ENCODE measurements at places on chromosomes 1 and 21.

DNA sequence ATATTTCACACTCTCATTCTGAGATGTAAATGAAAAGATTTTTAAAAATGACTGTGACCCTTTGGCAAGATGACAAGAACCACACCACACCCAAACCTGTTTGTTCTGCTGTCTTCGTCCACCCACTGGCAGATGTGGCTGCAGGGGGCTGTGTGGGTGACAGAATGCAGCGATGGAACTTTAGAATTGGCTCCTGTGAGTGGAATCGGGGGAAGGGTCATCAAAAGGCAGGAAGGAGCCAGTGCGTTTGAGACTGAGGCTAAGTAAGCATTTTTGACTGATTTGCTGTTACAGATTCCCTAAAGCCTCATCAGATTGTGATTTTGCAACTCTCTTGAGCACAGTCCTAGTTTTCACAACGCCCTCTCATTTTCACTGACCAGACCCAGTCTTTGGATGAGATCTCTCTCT, 111.2 kb upstream of the ADGRL2 start:
- no peak for DNase-seq

GRCh38 chr1:5681654-5682053, 310.6 kb downstream of the NPHP4 start:
- no peak for DNase-seq

GRCh38 chr1:167663002-167663772, 33.2 kb downstream of the RCSD1 start:
- DNase-seq, result peak; percentile 57

- no peak for DNase-seq
Measured at GRCh38 chr21:16418642-16419041, 688.9 kb downstream of the USP25 start.

- DNase-seq, result no peak
Measured at GRCh38 chr1:32508761-32509160, 30.5 kb upstream of the ZBTB8A start.

DNA sequence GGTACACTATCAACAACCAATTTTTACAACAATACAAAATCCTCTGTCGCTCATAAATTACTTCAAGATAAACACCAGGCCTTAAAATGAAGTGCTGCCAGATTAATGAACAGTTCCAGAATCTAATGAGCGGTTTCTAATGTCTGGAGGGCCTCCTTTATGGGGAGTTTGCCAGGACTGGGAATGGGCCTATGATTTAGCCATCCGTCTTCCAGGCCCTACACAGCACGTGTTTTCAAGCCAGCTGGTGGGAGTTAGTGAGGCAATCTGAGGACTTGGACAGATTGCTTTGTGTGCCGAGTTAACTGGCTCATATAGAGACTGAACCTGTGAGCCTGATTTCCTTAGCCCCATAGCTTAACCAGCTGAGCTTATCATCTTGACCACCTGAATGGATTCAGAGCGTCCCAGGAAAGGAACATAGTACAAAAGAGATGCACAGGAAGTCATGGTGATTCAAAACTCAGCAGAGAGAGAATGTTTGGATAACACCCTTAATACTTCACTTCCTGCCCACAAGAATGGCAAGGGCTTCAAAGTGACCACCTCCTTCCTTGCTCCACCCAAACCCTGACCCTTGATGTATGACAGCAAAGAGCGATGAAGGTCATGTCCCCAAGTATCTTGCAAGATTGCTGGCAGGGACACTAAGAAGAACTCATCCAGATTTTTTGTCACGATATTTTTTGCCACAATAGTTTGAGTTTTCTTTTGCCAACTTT, 143.5 kb downstream of the SLC30A10 start:
- DNase-seq, result no peak

- no peak for DNase-seq
Measured at GRCh38 chr1:48292706-48293105, 70.2 kb downstream of the SLC5A9 start.

DNA sequence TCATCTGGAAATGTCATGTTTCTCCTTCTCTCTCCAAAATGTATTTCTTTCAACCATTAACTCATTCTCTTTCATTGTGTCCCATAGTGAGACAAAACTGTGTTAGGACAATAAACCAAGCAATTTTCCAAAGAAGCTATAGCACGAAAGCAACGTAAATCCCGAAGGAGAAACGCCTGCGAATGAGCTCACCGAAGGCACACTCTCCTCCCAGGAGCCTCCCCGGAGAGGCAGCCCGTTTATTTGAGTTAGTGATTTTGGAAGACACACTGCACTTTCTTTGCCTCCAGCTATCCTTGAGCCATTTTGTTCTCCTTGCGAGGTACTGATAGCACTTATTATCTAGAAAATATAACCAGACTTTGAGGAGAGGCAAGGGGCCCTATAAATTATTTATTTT, 41.2 kb downstream of the RSPH1 start:
- no peak for DNase-seq

- DNase-seq, result no peak
Measured at GRCh38 chr1:13583595-13583965, at the start of gene PDPN. Gene PDPN (plus strand): TSS chr1:13583832. CDS start chr1:13584034, 202 bp downstream.

GRCh38 chr1:212341090-212341489, 55.9 kb downstream of the PPP2R5A start:
- DNase-seq, result no peak

GRCh38 chr1:53512807-53513755, 53.9 kb downstream of the DMRTB1 start:
- no peak for DNase-seq

DNA sequence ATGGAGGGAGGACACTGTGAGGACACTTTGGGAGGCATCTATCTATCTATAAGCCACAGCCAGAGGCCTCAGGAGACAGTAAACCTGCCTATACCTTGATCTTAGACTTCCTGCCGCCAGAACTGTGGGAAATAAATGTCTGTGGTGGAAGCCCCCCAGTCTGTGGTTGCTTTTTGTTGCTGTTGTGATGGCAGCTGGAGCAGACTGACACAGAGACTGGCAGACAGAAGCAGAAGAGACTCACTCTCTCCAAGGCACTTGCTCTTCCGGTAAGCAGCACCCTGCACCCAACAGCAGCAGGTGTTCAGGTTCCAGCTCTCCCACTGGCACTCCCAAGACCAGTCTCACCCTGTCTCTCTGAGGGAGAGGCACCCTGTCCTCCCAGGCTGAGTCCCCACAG, 297.6 kb downstream of the TTLL7 start:
- DNase-seq, result no peak

- DNase-seq, result no peak
Measured at GRCh38 chr1:223244366-223245103, 101.5 kb upstream of the TLR5 start.

GRCh38 chr1:39088658-39089057, 62.5 kb downstream of the NDUFS5 start:
- DNase-seq, result no peak

GRCh38 chr21:46097336-46098293, at the start of gene COL6A2:
Gene COL6A2 (plus strand): TSS chr21:46098112.
- DNase-seq, result peak; percentile 50

DNA sequence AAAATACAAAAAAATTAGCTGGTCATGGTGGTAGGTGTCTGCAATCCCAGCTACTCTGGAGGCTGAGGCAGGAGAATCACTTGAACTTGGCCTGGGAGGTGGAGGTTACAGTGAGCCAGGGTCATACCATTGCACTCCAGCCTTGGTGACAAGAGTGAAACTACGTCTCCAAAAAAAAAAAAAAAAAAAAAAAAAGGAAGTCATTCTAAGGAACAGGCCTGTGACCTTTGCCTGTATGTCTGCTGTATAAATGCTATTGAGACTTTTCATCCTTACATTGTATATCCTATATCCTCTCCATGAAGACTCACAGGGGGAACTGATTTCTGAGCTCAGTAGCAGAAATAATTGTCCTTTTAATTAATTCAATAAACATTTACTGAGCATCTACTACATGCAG, 7.5 kb upstream of the CTPS1 start:
- no peak for DNase-seq

GRCh38 chr21:22120616-22121266, 1122.5 kb downstream of the NCAM2 start:
- DNase-seq, result peak; percentile 13

DNA sequence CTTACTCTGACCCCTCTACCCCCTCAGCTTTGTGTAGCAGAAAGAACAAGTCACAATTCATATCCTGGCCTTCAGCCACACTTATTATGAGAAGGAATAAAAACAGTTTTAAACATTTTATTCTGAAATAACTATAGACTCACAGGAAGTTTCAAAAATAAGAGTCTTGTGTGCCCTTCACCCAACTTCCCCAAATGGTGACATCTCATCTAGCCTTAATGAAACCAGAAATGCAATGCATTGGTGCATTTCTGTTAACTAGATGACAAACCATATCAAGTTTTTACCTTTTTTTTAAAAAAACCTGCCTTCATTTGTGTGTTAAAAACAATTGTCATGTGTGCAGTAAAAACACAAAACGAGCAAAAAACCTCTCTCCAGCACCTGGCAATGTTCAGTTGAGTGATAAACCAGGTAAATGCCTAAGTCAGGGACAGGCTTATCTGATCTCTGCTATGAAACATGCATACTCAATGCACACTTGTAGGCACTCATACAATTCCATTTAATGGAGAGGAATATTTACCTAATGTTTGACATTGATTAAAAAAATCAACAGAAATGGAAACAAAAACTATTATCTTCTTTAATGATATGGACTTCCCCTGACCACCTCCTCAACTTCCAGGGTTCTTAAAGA, 51.5 kb downstream of the SH3BGR start:
- no peak for DNase-seq

DNA sequence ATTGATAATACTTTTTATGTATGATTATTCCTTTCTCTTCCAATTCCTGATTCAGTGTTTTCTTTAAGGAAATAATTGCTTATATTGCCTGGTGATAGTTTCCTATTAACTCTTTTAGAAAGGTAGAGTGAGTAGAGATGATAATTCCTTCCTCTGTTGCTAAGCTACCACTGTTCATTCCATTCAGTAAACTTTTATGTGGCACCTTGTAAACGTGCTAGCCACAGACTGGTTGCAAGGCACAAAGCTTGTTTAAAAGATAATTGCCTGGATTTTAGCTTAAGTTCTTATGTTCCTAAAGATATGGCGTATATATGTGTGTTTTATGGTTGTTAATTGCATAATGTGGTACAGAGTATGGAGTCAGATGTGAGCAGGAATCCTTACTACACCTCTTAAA, 3.2 kb downstream of the ZFYVE9 start:
- no peak for DNase-seq

DNA sequence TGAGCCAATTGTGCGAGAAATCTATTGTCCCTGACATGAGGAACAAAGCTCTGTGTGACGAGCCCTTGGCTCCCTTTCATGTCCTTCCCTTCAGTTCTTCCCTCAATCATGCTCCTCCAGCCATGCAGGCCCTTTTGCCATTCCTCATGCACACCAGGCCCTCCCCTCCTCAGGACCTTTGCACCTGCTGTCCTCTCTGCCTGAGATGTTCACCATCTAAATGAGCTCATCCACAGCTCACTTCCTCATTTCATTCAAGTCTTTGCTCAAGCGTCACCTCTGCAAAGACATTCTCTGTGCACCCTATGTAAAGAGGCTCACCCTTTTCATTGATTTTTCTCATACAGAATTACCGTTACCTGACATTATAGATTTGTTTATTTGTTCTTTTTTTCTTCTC, 43.7 kb downstream of the C8B start:
- no peak for DNase-seq

- peak; percentile 94 for DNase-seq
Measured at GRCh38 chr21:45427331-45428271, 22.6 kb downstream of the COL18A1 start.

- DNase-seq, result no peak
Measured at GRCh38 chr1:227849251-227849650, 33.8 kb downstream of the PRSS38 start.

DNA sequence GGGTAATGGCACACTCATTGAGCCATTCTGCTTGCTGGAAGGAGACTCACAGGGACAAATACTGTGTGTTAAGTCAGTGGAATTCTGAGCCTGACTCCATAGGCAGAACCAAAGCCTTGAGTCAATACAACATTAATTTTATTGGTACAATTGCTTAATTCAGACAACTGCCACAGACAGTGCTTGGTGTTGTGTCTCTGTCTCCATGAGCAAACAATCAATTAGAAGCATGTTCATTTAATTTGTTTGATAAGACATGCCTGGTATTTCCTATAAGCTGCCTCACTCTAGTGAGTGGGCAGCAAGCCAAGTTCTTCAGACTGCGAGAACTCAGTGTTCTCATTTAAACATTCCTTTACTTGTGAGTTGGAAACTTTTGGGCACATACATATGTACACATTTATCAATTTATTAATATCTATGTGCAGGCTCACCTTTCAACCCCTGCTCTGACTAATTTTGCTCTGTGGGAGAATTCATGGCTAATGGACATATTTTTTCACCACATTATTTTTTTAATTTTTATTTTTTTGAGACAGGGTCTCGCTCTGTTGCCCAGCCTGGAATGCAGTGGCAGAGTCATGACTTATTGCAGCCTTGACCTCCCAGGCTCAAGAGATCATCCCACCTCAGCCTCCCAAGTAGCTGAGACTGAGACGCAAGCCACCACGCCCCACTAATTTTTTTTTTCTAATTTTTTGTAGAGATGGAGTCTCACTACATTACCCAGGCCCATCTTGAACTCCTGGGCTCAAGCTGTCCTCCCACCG, 4.5 kb upstream of the SRSF10 start:
- peak; percentile 42 for DNase-seq

GRCh38 chr21:31848326-31848985, 24.4 kb upstream of the HUNK start:
- no peak for DNase-seq

DNA sequence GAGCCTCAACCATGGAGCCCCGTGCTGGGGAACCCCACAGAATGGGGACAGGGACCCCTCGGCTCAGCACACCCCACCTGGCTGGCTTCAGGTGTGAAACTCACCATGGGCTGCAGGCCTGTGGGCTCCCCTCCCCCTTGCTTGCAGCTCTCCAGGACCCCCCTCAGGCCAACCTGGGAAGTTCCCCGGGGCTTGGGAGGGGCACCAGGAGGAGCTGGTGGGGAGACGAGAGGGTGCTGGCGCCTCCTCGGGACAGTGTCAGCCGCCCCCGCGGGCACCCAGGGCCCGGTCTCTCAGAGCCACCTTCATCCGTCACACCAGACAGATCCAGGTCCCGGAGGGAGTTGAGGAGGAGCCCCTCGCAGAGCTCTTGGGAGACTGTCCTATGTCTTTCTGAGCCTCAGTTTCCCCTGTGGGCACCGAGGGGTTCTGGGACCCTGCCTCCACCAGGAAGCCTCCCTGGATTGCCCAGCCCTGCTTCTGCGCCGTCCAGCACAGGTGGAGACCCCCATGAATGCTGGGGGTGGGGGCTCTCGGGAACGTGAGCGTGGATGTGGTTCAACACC, 657 bp upstream of the TNFRSF18 start:
- no peak for DNase-seq

DNA sequence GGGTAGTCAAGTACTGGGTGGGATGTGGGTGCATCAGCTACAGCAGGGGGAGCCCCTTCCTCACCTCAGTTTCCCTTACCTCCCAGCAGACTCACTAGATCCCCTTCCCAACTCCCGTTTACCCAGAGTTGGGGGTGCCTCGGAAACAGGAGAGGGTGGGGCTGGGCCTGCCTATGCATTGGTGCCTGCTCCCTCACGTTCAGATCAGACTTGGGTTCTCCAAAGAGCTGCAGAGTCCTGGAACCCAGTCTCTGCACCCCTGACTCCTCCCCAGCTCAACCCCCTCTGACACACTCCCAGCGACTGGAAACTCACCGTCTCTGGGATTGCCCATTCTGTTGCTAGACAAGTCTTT, 6.0 kb downstream of the FOXO6 start:
- no peak for DNase-seq

Measured in ACHN (cell line).